ENCODE measurements at places on chromosomes 2 and 18.

DNA sequence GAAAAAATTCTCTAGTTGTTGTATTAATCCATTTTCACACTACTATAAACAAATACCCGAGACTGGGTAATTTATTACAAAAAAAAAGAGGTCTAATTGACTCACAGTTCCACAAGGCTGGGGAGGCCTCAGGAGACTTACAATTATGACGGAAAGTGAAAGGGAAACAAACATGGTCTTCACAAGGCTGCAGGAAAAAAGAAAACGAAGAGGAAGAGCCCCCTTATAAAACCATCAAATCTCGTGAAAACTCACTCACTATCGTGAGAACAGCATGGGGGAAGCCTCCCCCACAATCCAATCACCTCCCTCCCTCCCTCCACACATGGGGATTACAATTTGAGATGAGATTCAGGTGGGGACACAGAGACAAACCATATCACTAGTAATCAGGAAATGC, 61.7 kb upstream of the SPTBN1 start:
- no peaks in the 10 kb centered on the region for H3K27me3 ChIP-seq
- H3K4me1 ChIP-seq, result no peaks in the 10 kb centered on the region
- no peak overlapping the region for H3K27ac ChIP-seq
- DNase-seq, result no peak
- no peaks in the 10 kb centered on the region for H3K36me3 ChIP-seq
- peak overlapping the region; percentile 54 for H3K4me3 ChIP-seq

GRCh38 chr2:71608441-71608840, 155.1 kb downstream of the DYSF start:
- no peaks in the 10 kb centered on the region for H3K27me3 ChIP-seq
- H3K27ac ChIP-seq, result no peak overlapping the region
- no peaks in the 10 kb centered on the region for H3K36me3 ChIP-seq
- no peaks in the 10 kb centered on the region for H3K4me1 ChIP-seq
- DNase-seq, result no peak

- H3K36me3 ChIP-seq, result no peaks in the 10 kb centered on the region
- H3K4me1 ChIP-seq, result no peaks in the 10 kb centered on the region
- DNase-seq, result no peak
- no peak overlapping the region for H3K27ac ChIP-seq
- H3K4me3 ChIP-seq, result no peak overlapping the region
Measured at GRCh38 chr2:219893541-219893940, 266.1 kb downstream of the SLC4A3 start.

- H3K4me3 ChIP-seq, result no peak overlapping the region
- H3K4me1 ChIP-seq, result no peaks in the 10 kb centered on the region
- peaks cover 32% of the 10 kb centered on the region for H3K36me3 ChIP-seq
Measured at GRCh38 chr2:171072164-171072563, 88.5 kb downstream of the TLK1 start.

DNA sequence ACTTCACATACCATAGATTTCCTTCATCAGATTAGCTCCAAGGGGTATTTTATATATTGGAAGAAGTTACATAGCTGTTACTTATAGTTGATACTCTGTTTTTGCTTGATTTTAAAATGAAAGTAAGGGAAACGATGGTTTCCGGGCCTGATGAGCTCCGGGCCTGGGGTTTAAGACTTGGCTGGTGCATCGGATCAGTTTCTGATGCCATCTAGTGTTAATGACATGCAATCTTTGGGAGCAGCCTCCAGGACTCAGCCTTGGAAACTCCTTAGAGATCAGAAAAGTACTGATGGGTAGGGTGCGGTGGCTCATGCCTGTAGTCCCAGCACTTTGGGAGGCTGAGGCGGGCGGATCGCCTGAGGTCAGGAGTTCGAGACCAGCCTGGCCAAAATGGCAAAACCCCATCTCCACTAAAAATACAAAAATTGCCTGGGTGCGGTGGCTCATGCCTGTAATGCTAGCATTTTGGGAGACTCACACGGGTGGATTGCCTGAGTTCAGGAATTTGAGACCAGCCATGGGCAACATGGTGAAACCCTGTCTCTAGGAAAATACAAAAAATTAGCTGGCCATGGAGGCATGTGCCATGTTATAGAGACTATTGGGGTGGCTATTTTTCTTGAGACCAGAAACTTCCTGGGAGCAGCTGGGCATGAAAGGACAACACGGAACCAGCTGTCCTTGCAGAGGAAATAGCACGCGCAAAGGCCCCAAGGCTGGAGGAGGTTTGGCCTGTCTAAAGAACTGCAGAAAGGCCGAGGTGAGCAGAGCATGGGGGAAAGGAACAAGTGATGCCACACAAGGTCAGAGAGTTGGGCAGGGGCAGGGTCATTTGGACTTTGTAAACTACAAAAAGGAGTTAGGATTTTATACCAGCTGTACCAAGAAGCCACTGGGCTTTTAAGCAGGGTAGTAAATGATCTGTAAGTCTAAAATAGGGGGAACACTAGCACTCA, 46.9 kb upstream of the CNOT11 start:
- H3K27ac ChIP-seq, result no peak overlapping the region
- no peaks in the 10 kb centered on the region for H3K36me3 ChIP-seq
- H3K27me3 ChIP-seq, result no peaks in the 10 kb centered on the region
- no peaks in the 10 kb centered on the region for H3K4me1 ChIP-seq
- H3K4me3 ChIP-seq, result peak overlapping the region; percentile 68

GRCh38 chr2:162091325-162092007, 17.5 kb upstream of the DPP4 start:
- DNase-seq, result no peak
- no peaks in the 10 kb centered on the region for H3K36me3 ChIP-seq
- H3K4me3 ChIP-seq, result no peak overlapping the region
- H3K27ac ChIP-seq, result no peak overlapping the region
- no peaks in the 10 kb centered on the region for H3K4me1 ChIP-seq
- no peaks in the 10 kb centered on the region for H3K27me3 ChIP-seq

DNA sequence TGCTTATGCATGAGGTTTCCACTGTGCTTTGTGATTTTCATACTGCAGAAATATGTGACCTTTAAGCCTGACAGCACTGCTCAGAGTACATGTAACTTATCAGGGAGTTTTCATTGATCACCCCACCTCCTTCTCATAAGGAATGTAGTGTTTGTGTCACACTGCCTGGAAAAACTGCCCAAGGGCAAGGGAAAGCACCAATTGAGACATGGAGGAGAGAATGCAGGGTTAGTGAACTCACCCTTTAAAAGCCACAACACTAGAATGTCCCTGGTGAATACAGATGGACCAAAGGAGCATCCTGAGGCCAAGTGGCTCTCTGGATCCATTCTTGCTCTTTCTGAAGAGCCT, 147.2 kb upstream of the SPATS2L start:
- no peak overlapping the region for H3K4me3 ChIP-seq
- no peaks in the 10 kb centered on the region for H3K36me3 ChIP-seq
- H3K4me1 ChIP-seq, result no peaks in the 10 kb centered on the region
- DNase-seq, result no peak

DNA sequence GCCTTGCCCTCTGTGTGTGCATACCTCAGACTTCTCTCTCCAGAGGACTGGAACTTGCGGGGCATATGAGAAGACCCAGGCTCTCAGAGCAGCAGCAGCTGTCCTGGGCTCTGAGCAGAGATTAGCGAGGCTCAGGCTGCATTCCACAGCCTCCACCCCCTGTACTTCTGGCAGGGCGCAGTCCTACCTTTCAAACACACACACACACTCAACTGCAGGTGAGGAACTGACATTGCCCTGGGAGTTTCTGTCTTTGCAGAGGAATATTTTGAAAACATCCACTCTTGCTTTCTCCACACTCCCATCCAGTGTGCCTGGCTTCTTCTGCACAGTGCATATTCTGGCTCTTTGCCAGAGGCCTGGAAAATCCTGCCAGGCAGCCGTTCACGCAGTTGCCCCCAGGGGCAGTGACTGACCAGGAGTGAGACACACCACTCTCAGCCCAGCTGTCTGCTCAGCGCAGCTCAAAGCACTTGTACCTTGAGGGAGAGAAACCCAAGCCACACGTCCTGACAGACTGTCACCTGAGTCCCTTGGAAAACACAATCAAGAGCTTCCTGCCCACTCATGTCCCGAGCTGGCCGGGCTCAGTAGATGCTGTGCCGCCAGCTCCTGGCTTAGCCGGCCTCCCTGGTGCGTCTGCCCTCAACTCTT, 460.8 kb downstream of the RNF144A start:
- no peaks in the 10 kb centered on the region for H3K36me3 ChIP-seq
- no peaks in the 10 kb centered on the region for H3K27me3 ChIP-seq
- DNase-seq, result no peak
- no peak overlapping the region for H3K4me3 ChIP-seq
- no peak overlapping the region for H3K27ac ChIP-seq
- no peaks in the 10 kb centered on the region for H3K4me1 ChIP-seq

- no peaks in the 10 kb centered on the region for H3K36me3 ChIP-seq
- no peak for DNase-seq
- H3K27ac ChIP-seq, result no peak overlapping the region
- H3K4me3 ChIP-seq, result no peak overlapping the region
Measured at GRCh38 chr2:37379881-37380296, 35.5 kb downstream of the QPCT start.

DNA sequence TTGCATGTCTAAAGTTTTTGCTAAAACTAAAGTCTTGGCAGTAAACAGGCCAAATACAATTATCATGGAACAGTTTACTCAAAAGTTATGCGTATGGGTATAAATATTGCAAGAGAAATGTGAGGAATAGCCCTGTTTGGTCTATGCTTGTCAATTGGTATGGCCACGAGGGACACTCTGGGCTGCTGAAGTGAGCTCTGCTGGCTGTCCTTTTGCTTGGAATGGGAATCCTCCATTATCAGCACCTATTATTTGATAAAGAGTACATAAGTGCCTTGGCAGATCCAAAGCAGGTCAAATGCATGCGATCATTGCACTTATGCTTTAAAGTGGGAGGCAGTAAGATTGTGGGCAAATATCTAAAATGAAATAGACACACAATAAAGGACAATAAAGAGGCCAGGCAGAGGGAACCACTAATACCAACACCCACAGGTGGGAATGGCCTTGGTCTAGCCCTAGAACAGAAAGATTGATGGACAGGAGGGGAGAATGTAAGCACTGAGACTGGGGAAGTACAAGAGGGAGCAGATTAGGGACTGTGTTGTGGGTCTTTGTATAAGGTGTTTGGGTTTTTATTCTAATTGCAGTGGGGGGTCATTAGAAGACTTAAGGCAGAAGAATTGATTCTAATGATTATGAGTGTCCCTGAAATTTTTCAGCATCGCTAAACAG, 60.0 kb upstream of the NOSTRIN start:
- H3K4me3 ChIP-seq, result no peak overlapping the region
- H3K36me3 ChIP-seq, result no peaks in the 10 kb centered on the region
- H3K27me3 ChIP-seq, result no peaks in the 10 kb centered on the region
- no peak overlapping the region for H3K27ac ChIP-seq
- no peak for DNase-seq

GRCh38 chr2:234363647-234364294, 133.1 kb downstream of the ARL4C start:
- H3K4me3 ChIP-seq, result no peak overlapping the region
- peaks cover 21% of the 10 kb centered on the region for H3K4me1 ChIP-seq
- H3K27me3 ChIP-seq, result no peaks in the 10 kb centered on the region
- no peaks in the 10 kb centered on the region for H3K36me3 ChIP-seq

DNA sequence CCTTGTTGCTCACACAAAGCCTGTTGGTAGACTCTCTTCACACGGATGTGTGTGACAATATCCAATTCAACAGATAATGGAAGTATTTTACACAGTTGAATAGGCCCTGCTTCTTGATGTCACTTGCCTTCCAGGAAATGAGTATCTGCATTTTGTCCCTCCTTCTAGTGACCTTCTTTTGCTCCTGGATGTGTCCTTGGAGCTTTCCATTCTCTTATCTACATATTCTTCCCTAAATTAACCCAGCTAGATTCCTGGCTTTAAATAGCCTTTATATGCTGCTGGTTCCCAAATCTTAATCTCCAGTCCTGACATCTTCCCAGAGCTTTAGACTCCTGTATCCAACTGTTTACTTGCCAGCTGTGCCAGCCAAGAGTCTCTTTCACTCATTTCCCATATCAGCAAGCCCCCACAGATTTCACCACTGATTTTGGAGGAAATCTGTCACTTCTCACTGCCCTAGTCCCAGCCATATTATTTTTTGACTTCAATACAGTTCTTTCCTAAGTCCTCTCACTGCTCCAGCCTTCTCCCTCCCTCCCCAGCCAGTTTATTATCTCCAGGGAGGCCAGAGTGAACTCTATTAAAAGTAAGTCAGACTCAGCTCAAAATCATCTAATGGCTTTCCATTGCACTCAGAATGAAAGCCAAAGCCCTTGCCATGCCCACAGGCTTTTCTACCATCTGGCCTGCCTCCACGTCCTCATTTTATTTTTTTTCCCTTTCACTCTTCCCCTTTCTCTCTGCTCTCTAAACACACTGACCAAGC, 170.0 kb downstream of the PDE11A start:
- no peak for DNase-seq
- H3K36me3 ChIP-seq, result no peaks in the 10 kb centered on the region
- H3K4me1 ChIP-seq, result no peaks in the 10 kb centered on the region
- H3K27me3 ChIP-seq, result no peaks in the 10 kb centered on the region
- no peak overlapping the region for H3K27ac ChIP-seq

GRCh38 chr2:234986390-234986789, 34.6 kb downstream of the SH3BP4 start:
- no peaks in the 10 kb centered on the region for H3K4me1 ChIP-seq
- DNase-seq, result no peak
- no peak overlapping the region for H3K27ac ChIP-seq
- no peaks in the 10 kb centered on the region for H3K36me3 ChIP-seq

- no peak overlapping the region for H3K4me3 ChIP-seq
- H3K4me1 ChIP-seq, result no peaks in the 10 kb centered on the region
- DNase-seq, result no peak
- no peaks in the 10 kb centered on the region for H3K27me3 ChIP-seq
- H3K27ac ChIP-seq, result no peak overlapping the region
- H3K36me3 ChIP-seq, result no peaks in the 10 kb centered on the region
Measured at GRCh38 chr18:7757175-7757574, 190.1 kb downstream of the PTPRM start.

DNA sequence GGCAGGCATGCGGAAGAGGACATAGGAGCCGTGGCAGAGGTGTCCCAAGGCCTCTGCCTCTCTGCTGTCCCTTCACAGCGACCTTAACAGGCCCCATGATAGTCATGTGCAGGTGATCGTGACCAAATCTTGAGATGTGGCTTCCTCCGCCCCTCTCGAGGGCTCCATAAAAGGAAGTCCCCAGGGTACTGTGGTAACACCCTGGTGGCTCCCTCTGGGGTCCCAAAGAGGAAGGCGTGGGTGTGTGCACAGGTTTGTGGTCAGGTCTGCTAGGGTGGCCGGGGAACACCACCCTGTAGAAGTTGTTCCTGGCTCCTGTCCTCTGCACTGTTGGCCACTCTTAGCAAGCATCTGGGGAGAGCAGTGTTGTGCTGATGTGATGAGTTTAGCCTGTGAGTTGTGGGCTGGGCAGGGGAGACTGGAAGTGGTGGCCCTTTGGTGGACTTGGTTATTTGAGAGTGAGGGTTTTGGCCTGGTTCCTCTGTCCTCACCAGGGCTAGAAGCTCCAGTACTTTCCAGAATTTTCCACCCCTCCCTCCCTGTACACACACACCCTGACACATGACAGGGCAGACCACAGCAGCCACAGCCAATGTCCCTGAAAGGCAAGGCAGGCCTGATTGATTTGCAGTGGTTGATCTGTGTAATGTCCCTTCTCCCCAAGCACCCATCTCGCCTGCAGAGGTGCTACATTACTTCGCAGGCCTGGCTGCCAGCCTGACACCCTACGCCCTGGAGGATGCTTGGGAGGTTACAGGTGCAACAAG, 68.9 kb upstream of the BOD1L2 start:
- DNase-seq, result no peak
- H3K27me3 ChIP-seq, result no peaks in the 10 kb centered on the region
- H3K36me3 ChIP-seq, result no peaks in the 10 kb centered on the region
